Immature natural killer cell (primary cell): ENCODE measurements at places on chromosomes 4 and X. TPM values are rescaled to one million over a fixed set of nuclear protein-coding genes. Genes with fewer than 3 reads are reported as not detected.

DNA sequence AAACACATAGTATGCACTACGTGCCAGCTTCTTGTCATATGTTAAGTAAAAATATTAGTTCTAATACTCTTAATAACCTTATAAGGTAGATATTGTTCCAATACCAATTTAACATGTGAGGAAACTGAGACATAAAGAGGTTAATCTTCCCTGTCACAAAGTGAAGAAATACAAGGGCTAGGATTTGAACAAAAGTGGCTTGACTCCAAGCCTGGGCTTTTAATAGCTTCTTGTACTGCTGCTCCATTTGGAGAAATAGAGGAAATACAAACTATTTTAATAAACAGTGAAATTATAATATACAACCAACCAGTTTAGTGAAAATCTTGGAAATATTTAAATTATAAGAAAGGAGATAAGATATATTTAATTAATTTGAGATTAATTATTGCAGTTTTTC is 33.2 kb downstream of the TLL1 start:
- no peak for DNase-seq

DNA sequence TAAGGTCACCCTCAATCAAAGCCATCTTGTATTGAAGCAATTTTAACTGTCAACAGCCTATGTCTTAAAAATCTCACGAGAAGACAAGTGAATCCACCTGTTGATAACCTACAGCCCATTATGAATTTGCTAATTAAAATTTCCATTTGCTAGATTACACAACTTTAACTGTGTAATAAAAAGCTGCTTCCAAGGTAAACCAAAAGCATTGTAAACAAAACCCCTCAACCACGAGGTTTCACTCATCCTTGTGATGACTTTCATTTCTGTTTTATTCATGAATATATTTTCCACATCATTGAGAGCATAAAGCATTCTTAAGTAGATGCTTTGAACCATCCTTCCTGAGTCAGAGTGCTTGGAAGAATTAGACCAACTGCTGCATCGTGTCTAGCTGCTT is 217.5 kb upstream of the GYPA start:
- no peak for DNase-seq

DNA sequence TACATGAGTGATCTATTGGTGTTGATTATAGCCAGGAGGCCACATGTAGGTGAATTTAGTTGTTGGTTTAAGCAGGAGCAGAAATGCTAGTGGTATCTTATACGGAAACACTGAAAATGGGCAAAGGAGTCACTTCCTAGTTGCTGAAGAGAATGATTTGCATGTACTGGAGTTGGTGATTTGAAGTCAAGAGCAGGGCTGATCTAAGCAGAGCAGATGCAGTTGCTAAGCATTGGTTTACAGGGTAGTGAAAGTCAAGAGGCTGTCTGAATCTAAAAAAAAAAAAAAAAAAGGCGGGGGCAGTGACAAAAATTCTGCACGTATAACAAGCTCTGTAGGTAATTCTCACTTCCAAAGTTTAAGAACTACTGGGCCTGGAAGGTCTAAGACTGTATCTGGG is 90.4 kb upstream of the HPRT1 start:
- DNase-seq = no peak

GRCh38 chrX:15719324-15719968 is 18.6 kb upstream of the CA5B start:
- DNase-seq = no peak

GRCh38 chr4:7244751-7245320 is 52.5 kb downstream of the SORCS2 start:
- DNase-seq = no peak

- peak; percentile 12 for DNase-seq
These were observed 3.0 kb upstream of the CITED1 start for GRCh38 chrX:72308566-72309296.

DNA sequence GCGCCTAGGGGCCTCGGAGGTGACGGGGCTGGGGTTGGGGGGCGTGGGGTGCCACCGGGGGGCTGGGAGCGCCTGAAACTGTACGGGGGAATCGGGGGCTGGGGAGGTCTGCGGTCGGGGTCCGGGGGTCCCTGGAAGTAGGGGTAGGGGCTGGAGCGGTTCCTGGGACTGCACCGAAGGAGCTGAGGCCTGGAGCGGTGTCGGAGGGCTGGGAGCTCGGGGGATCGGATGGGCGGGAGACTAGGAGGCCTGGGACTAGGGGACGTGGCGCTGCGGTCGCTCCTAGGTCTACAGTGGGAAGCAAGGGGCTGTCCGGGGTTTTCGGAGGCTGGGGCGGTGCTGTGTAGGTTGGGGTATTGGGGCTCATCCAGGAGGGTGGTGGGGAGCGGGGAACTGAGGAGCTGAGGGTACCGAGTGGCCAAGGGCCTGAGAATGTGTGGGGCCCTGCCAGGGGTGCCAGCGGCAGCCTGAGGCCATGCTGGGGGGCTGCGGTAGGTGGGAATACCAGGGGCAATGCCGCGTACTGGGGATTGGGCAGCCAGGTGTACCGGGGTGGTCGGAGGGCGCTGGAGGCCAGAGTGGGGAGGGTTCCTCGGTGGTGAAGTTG is 562 bp downstream of the AKAP17A start:
- DNase-seq = no peak

Gene MAGEA11
- polyA plus RNA-seq = not detected

Gene TMEM154
- polyA plus RNA-seq = 5.0 TPM

Gene TMEM255A
- not detected for polyA plus RNA-seq
